ENCODE measurements at places on chromosomes 4 and X.
A peak's percentile ranks its signal among the peaks of the same experiment; 100 is the strongest.

DNA sequence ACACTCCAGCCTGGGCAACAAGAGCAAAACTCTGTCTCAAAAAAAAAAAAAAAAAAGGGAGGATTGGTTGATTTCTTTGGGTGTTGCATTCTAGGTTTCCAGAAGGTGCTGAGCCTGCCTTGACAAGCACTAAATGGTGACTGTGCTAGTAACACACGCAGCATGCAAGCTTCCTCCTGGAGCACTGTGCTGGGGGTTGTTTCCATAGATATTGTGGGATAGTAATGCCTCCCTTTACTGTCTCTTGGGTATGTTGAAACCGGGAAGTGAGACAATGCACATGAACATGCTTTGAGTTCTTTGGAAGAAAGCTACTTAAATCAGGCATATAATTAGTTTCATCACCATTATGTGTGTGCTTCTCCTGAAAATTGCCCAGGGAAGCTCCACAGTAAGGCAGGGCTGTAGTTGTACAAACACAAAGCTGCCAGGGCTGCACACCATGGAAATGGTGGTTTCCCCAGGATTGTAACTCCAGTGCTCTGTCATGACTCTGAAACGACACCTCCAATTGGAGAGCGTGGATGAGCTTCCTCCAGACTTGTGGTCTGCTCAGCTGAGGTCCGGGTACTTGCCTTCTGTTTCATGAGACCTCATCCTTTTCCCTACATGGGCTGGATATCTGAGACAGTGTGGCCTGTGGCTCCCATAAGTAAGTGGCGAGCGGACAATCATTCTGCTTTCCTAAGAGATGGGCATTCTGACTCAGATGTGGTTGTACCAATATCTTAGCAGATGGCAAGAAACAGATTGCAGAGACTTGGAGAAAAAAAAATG lies 31.5 kb upstream of the STOX2 start:
- DNase-seq = no peak

GRCh38 chr4:108031427-108032083 lies 41.9 kb downstream of the HADH start:
- peak; percentile 51 for DNase-seq

DNA sequence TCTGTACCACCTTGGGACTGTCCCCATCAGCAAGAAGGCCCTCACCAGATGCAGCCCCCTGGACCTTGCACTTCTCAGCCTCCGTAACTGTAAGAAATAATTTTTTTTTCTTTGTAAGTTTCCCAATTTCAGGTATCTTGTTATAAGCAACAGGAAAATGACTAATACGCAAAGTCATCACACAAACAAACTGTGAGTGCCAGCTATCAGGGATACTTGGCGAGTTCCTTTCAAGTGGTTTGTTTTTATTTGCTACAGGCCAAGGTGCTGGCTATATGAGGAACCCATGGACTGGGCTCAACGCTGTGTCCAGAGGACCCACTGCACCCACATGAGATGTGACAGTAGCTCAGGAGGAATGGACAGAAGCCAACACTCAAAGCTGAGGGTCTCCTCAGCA lies 11.5 kb upstream of the GPM6B start:
- no peak for DNase-seq

GRCh38 chr4:186724864-186725468 lies 1.3 kb upstream of the FAT1 start:
- no peak for DNase-seq

GRCh38 chr4:74100531-74100930 lies 1.5 kb upstream of the CXCL2 start:
- DNase-seq = no peak

- no peak for DNase-seq
These were observed 965 bp downstream of the TCEAL4 start for GRCh38 chrX:103586314-103586646.

DNA sequence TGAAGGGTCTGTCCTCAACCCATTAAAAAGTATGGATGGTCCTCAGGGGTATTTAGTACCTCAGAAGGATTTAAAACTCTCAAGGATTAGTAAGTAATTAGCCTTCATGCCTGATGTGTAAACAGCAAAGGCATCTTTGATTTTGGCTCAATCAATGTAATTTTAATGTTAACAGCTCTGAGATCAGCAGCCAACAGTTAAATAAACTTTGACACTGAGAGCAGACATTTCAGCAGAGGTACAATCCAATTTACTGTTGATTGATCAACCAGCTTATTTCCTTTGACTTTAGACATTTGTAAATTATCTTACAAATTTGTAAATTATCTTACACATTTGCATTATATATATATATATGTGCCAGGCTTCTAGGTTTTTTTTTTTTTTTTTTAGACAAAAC lies 36.9 kb downstream of the STOX2 start:
- no peak for DNase-seq

DNA sequence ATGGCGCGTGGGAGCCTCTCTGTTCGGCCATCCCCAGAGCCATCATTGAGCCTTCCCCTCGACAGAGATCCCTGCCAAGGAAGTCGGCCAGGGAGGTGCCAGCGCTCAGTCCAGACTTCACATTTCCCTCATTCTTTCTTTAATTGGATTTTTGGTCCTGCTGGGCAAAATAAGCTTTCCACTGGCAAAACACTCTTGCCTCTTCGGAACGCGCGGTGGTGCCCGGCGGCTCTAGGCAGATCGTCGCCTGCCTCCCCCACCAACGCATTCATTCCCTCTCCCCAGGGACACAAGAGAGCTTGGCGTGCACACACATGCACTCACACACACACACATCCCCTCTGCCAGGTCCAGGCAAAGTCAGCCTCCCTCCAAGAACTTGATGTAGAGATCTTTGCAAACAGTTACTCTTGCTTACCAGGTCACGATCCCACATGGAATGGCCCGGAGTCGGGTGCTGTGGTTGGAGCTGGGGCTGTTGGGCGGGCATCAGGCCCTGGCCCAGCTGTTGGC lies 257.1 kb downstream of the BCOR start:
- no peak for DNase-seq

DNA sequence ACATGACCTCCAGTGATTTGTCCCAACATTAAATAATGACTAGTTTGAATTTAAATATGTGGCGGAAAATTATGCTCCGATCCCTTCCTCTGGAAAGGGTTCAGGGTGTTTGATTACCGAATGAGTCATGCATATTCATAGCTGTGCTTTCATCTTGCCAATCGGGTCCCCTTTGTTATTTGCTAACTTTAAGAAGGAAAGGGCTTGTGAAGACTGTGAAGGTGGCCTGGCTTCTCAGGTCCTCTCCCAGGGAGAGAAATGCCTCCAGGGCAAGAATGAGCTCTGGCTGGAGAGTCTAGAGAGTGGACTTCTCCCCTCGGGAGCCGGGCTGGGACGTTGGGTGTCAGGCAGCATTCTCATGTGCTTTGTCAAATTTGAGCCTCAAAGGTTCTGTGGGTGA lies 155.5 kb upstream of the PSAPL1 start:
- no peak for DNase-seq

DNA sequence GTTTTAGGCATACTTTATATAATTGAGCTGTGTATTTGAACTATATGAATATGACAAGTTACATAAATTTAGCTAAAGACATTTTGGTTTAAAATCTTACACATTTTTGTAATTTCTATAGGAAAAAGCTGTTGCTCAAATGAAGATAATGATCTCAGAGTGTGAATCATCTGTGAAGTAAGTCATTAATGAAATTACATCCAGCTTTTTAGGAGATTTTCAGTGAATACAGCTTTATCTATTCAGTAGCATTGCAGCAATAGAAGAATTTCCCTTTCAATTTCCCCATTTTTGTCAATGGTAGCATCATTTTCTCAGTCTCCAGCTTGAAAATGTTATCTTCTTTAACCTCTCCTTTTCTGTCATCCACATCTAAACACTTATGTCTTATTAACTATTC lies 59.5 kb downstream of the CEP135 start:
- no peak for DNase-seq

DNA sequence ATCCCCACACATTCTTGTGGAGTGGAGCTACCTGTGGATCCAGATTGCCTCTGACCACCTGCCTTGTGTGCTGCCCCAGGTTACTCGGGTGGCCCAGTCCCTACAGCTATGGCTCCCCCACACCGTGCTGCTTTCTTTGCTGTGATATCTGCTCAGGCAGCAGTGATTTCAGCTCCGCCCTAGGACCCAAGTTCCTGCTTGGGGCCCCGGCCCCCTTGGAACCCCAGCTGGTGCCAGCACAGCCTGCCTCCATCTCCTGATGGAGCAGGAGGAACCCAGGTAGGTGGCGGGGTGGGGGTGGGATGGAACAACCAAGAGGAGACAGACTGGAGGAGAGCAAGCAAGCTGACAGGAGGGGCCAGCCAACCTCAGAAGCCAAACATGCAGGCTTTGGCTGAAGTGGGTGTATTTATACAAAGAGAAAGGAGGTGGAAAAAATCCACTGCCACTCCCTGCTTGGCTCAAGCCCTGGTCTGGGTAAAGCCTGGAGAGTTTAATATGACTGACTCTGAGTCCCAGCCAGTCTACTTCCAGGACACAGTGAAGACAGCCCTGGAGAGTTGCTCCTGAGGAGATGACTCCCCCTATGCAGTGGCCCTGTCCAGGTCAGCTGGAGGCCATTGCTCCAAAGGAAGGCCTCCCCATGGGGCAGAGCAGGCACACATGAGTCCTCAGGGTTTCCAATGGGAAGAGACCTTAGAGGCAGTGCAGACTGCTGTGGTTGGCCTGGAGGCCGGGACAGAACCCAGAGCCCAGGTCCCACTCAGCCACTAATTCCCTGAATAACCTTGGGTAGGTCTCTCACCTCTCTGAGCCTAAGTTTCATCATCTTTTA lies 197.1 kb upstream of the MAMLD1 start:
- no peak for DNase-seq

DNA sequence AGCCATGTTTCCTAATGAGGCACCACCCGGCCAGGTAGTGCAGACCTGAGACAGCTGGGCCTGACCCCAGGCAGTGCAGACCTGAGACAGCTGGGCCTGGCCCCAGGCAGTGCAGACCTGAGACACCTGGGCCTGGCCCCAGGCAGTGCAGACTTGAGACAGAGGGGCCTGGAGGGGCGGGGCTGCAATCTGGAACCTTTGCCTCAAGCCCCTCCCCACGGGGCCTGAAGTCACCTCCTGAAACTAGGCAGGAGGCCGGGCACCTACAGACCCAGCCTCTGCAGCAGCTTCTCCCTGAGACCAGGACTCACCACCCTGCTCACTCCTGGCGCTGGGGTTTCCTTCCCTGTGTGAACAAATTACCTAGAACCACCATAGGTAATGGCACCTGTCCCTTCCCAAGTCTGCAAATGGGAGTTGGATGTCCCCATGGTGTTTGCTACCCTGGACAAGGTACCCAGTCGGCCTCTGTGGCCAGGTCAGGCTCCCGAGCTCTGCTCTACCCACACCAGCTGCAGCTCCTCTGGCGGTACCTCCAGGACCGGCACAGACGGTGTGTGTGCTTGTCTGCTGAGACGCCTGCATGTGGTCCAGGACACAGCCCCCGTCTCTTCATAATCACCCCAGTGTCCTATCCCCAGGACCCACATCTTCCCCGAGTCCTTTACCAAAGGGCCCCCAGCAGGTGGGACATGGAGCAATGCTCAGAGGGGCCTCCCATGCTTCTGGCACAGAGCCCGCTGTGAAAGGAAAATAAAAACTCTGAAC lies 53.1 kb upstream of the C4orf50 start:
- DNase-seq = no peak

- no peak for DNase-seq
These were observed at the start of gene TLR8 for GRCh38 chrX:12906046-12906761. TSS of gene TLR8 (plus strand) at chrX:12906620. CDS start at chrX:12906707, 87 bp downstream.

- DNase-seq = no peak
These were observed 10.5 kb upstream of the RTL5 start for GRCh38 chrX:72142094-72142793.

DNA sequence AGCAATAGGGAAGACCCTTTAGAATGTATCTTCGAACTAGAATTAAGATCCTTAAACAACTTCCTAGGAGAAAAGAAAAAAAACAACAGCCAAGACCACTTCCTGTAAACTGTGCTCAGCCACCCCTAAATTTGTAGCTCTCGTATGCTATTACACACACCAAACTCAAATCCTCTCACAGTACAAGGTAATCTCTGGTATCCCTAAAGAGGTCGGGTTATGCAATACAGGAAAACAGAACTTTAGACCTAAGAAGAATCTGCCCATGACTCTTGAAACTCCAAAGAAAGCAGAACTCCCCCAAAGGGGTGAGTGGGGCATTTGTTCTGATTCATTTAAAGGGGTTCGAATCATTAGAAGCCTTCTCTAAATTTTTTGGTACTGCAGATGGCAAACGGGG lies 170.9 kb upstream of the CASK start:
- no peak for DNase-seq

- DNase-seq = no peak
These were observed 45.1 kb upstream of the WDR17 start for GRCh38 chr4:176020481-176021085.

GRCh38 chr4:31089815-31090214 lies 369.6 kb downstream of the PCDH7 start:
- no peak for DNase-seq

DNA sequence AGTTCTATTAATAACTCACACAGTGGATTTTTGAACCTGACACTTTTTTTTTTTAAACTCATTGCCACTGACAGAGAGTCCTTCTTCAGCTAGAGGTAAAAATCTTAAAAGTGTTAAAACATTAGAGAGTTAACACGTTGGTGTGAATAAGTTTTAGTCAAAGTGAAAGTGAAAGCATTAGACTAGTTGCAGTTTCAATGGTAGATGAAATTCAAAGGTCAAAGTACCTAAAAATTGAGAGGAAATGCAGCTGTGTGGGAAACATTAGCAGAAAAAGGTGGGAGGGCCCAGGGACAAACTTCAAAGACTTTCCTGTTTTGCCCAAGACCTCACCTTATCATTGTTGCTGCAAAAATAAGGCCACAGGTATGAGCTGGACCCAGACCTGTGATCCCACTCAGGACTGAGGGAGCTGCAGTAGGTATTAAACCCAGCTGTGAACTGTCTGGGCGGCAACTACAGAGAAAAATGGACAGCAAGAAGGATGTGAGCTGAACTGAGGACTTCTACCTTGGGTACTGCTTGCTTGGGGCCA lies 17.6 kb upstream of the GABRA4 start:
- no peak for DNase-seq

- no peak for DNase-seq
These were observed 1957.1 kb upstream of the ADGRL3 start for GRCh38 chr4:59243038-59243437.

- DNase-seq = peak; percentile 84
These were observed at the start of gene EOLA1 for GRCh38 chrX:149540621-149541520. TSS of gene EOLA1 (plus strand) at chrX:149541012. CDS start at chrX:149545631, 4,619 bp downstream.

GRCh38 chr4:14149176-14150053 lies 521.9 kb upstream of the BOD1L1 start:
- no peak for DNase-seq

DNA sequence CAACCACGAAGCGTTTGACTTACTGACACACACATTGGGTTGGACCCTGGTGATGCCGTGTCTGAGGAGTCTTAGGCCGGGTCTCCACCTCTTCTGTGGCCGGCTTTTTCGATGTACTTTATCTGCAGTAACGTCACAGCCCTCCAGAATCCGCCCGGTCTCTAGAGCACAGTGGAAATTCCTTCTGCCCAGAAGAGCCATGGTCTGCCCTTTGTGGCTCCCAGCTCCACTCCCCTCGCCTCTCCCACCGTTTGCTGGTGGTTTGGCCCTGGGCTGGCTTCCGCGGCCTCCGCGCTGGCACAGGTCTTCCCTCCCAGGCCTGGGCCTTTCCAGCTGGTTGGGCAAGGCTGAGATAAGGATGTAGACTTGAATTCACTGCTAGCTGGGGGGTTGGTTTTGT lies 4.3 kb downstream of the MAEA start:
- DNase-seq = no peak

GRCh38 chrX:38660395-38661102 lies 99.2 kb downstream of the TSPAN7 start:
- no peak for DNase-seq

- DNase-seq = no peak
These were observed 343.5 kb upstream of the F9 start for GRCh38 chrX:139186991-139187390.

GRCh38 chr4:105158837-105159236 lies 12.2 kb downstream of the TET2 start:
- DNase-seq = no peak
